Stimulated activated CD4-positive, alpha-beta T cell treated with anti-CD3 and anti-CD28 coated beads, TNF-alpha, amount 100 ng/mL, for 1 hour (primary cell): ENCODE measurements at places on chromosomes 6 and 20.

GRCh38 chr6:131000544-131000943 lies 62.5 kb downstream of the EPB41L2 start:
- DNase-seq, result no peak

DNA sequence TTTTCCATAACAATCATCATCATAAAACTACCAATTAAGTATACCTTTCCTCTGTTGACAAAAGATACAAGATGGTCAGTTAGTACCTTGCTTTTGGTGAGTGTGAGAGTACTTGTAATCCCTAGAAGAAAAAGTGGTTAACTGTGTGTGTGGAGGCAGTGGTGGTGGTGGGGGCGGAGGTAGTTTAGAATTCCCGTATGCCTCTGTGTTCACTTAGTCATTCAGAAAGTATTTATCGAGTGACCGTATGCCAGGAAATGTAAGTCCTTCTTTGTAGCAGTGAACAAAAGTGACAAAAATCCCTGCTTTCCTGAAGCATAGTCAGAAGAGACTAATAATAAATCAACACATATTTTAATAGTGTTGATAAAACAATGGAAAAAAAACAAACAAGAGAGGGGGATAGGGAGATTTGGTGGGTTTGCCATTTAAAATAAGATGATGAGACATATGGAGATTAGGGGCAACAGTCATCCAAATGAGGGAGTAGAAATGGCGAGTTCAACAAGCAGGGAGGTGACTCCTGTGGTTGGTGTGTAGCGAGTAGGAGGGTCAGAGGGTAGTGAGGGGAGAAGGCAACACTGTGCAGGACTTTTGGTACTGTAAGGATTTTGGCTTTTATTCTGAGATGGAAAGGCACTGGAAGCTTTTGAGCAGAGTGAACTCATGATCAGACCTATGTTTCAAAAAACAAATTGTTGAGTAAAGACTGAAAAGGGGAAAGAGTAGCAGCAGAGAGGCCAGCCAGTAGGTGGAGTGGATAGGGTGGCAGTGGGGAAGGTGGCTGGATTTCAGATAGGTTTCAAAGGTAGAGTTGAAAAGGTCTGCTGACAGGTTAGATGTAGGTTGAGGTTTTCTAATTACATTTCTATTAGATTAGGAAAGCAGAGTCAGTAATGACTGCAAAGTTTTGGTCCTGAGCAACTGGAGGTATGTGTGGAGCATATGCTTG lies 40.3 kb upstream of the SIM1 start:
- no peak for DNase-seq

DNA sequence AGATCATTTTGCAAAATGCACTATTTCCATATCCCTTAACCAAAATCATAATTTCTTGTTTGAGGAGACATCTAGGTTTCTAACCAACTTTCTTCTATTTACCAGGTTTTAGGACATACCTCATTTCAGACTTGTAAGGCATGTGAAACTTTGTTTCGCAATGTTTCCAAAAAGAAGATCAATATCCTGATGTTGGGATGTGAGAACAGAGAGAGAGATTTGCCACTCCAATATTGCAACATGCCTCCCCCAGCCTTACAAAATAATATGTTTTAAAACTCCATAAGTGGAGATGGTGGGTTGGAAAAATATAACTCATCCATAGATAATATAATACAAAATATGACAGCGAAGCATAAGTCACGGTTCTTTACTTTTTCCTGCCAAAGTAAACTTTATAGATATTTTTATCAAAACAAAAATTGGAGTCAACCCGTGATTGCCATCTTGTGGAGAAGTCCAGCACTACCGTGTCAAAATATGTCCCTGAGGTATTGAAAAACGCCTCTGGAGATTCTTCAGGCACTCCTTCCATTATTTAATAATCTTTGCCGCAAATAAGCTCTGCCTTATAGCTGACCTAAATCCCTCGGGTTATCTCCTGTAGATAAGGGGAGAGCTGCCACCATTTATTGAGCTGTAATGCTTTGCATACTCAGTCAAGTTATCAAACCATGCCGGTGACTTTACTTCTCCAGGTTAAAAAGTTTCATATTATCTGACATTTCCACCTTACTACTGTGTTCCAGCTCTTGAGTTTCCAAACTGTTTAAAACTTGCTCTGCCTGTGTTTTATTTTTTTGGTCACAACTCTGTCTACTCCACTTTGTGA lies 534.2 kb downstream of the HACE1 start:
- no peak for DNase-seq

GRCh38 chr6:98880486-98880885 lies 46.1 kb downstream of the POU3F2 start:
- DNase-seq, result no peak

- no peak for DNase-seq
Measured at GRCh38 chr6:167993831-167994230, 3.6 kb upstream of the KIF25 start.

DNA sequence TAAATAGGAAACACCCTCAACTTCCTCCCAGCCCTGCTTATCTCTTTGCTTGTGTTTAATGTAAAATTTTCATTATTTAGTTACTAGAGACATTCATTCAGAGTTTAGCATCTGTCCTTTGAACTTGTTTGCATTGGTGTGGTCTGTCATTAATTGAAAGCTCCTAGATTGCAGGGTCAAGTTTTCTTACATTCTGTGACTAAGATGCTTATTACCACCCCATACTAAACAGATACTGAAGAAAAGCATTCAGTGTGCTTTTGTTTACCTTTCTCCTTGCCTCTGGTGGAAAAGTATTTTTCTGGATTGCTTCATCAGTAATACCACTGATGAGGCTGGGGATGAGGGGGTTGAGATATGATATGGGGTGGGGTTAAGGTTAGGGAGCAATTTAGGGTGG lies 199.0 kb downstream of the SAMD5 start:
- DNase-seq, result no peak

DNA sequence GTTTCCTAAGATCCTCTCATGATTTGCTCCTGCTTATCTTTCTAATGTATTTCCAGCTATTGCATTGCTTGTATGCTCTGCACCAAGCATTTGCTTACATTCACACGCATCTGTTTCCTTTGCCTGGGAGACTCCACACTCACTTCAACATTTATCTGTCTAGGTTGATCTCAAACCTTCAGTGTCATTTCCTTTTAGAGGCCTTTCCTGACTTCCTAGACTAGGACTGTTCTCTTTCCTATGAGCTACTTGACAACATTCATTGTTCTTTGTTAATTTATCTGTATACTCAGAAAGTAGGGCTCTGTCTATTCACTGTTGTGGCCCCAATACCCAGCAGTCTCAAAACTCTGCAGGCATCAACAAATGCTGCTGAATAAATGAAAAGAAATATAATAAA lies 84.4 kb downstream of the WASF1 start:
- DNase-seq, result no peak

GRCh38 chr6:604579-604978 lies 52.3 kb downstream of the HUS1B start:
- no peak for DNase-seq

GRCh38 chr6:113733381-113733780 lies 123.8 kb upstream of the MARCKS start:
- DNase-seq, result no peak

GRCh38 chr6:147654103-147654845 lies 145.8 kb downstream of the SAMD5 start:
- no peak for DNase-seq

DNA sequence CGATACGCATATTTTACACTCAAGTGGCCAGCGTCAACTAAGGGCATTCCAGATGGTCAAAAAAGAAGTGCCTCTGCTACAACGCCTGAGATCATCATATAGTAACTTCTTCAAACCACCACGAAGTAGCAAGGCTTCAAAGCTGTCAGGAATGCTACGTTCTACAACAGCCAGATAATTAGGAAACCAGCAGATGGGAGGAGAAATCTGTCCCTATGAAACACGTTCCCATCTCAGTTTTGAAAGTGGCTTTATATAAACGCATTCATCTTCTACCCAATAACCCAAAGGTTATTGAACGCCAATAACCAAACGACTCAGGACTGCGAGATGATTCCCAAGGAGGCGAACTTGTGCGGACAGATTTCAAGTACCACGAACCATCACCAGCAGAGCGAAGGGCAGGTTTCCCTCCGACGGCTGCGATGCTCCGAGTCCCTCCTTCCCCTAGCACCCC lies 1.2 kb downstream of the ABHD12 start:
- DNase-seq, result no peak

- no peak for DNase-seq
Measured at GRCh38 chr20:1801929-1802306, 93.3 kb upstream of the SIRPA start.

GRCh38 chr6:21189759-21190158 lies 403.8 kb upstream of the SOX4 start:
- DNase-seq, result no peak

DNA sequence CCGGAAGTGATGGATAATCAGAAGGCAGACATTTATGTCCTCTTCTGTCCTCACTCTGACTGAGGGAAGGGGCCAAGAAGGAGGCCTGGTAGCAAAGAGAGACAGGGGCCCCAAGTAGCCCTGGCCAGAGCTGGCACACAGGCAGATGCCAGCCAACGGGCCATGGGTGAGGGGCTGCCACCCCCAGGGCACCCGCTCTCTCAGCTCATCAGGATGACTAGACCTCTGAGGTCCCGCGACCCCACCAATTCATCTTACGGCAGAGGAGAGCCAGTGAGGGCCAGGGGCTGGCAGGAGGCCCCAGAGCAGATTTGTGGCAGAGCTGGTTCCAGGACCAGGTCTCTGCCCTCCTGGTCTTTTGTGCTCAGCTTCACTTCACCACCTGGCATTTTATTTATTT lies 43.1 kb upstream of the MDFI start:
- no peak for DNase-seq
